ENCODE measurements at places on chromosomes 6 and 20. TPM values are rescaled to one million over a fixed set of nuclear protein-coding genes. Genes with fewer than 3 reads are reported as not detected.
A peak's percentile ranks its signal among the peaks of the same experiment; 100 is the strongest.

The IL17A gene
- total RNA-seq: 0.40 TPM

The KCNQ5 gene
- not detected for total RNA-seq

The NFATC2 gene
- total RNA-seq: 36.4 TPM

The AKAP12 gene
- total RNA-seq: 59.2 TPM

The BPI gene
- 11.5 TPM for total RNA-seq

The ULBP3 gene
- total RNA-seq: not detected

The CRYBG1 gene
- 6.9 TPM for total RNA-seq

The ENPP3 gene
- total RNA-seq: 2.1 TPM

The BEND6 gene
- 10.2 TPM for total RNA-seq

The CGA gene
- not detected for total RNA-seq

The HTR1E gene
- total RNA-seq: 2.1 TPM

The RIPOR2 gene
- total RNA-seq: 59.4 TPM

GRCh38 chr6:144883915-144884314 lies 598.8 kb downstream of the UTRN start:
- DNase-seq: no peak

GRCh38 chr6:25556516-25556915 lies 95.5 kb upstream of the SCGN start:
- DNase-seq: peak; percentile 73

GRCh38 chr6:135267085-135267484 lies 86.0 kb downstream of the MYB start:
- DNase-seq: no peak

DNA sequence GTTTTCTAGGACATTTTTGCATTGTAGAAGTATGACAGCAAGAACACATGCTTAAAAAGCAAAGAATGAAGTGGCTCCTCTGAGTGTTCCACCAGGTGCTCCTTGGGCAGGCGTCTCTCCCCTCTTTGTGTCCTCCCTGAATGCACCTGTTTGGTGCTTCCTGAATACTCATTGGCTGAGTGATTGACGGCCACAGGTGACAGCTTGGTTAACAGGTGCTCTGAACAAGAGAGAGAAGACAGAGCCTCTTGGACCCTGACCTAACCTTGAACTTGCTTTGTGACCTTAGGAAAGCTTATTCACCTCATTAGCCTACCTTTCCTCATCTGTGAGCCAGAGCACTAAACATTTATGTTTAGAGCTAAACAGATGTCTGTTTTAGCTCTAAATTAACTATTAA lies 93.7 kb downstream of the TULP4 start:
- no peak for DNase-seq

DNA sequence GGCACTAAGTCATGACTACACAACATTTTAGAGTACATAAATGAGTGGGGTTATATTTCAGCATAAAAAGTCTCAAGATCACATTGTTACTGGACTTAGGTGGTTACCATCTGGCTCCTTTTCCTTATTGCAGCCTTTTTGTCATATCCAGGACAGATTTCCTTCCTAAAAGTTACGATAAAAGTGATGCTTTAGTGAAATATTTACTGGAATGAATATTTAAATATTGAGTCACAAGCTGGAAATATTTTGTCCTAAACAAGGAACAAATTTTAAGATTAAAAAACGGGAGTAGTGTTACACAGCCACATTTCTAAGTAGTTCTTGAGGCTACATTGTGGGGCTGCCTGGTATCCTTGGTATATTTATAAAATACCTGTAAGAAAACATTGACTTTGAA lies 52.2 kb downstream of the CDC40 start:
- no peak for DNase-seq

GRCh38 chr20:59356662-59357165 lies 56.3 kb downstream of the EDN3 start:
- DNase-seq: no peak

GRCh38 chr20:63858393-63859165 lies 2.7 kb upstream of the ABHD16B start:
- no peak for DNase-seq

DNA sequence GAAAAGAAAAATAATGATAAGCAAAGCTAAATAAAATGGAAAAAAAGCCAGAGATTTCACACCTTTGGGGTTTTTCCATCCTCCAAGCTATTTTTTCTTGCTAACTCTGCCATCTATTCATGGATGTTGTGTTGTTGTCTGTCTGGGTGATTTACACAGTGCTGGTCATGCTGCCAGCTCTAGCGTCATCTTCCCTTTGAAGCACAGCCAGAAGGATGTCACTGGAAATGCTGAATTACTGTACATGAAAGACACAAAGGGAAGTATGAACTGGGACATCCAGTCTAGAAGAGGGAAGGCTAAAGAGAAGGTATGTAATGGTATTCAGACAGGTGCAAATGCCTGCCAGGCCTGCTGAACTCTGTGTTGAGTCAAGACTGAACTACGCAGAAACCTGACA lies 241.9 kb upstream of the STXBP5 start:
- DNase-seq: no peak

- DNase-seq: no peak
These were observed 101.9 kb downstream of the NFATC2 start for GRCh38 chr20:51440589-51440988.

- no peak for DNase-seq
These were observed 172.4 kb downstream of the BCAS1 start for GRCh38 chr20:53897884-53898555.

GRCh38 chr6:132936646-132937045 lies 122.3 kb downstream of the RPS12 start:
- no peak for DNase-seq

DNA sequence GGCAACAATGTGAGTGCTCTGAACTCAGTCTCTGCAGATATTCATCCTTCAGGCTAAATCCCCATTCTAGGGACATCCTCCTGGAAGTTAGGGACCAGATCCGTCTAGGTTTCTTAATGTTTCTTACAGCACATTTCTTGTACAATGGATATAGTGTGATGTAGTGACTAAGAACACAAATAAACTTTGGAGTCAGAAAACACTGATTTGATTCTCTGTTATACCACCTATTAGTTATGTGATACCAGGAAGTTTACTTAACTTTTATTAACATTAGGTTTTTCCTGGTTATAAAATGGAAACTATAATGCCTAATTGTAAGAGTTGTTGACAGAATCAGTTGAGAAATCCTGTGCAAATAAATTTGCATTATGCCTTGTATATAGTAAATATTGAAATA lies 57.6 kb upstream of the KCNQ5 start:
- no peak for DNase-seq

DNA sequence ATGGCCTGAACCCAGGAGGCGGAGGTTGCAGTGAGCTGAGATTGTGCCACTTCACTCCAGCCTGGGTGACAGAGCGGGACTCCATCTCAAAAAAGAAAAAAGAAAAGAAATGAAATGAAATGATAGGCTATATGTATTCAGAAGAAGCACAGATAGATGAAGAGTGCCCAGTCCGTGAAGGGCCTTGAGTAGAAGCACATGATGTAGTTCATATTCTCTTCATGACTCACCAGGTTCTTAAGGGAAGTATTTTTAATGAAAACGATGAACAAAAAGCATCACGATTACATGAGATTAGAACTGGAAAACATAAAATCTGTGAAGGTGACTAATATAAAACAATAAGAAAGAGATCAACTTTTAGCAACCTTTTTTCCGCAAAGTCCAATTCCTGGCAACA lies 29.8 kb downstream of the TPD52L1 start:
- no peak for DNase-seq

- no peak for DNase-seq
These were observed 80.7 kb upstream of the CD83 start for GRCh38 chr6:14036911-14037310.

DNA sequence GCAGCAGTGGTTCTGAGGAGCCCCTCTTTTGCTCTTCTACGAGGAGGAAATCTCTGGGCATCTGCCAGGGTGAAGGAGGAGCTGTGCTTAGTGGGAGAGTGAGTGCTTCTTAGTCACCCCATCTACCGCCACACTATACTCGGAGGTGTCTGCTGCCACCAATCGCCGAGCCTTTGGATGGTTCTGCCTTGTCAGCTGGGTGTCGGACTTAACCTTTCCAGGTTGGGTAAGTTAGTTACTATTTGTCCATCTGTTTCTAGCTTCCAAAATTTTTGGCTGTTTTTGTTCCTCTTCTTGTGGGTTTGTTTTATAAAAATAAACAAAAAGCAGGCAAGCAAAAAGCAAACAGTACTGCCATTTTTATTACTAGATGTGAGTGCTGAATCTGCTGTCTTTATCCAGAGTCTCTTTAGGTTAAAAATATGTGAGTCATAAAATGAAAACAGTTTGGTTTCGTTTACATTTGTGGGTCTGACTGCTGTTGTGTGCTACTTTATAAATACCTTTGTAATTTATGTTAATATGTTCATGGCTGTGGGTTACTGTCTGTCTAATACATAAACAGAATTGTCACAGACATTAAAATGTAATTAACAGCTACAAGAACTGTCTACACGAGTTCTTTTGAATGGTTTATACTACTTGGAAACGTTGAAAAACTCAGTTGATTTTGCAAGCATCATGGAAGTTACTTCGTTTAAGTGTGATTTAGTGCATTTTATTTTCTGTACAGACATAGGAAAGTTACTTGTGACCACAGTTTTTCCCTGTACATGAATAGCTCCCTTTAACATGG lies 89.2 kb downstream of the ARID1B start:
- peak; percentile 33 for DNase-seq

DNA sequence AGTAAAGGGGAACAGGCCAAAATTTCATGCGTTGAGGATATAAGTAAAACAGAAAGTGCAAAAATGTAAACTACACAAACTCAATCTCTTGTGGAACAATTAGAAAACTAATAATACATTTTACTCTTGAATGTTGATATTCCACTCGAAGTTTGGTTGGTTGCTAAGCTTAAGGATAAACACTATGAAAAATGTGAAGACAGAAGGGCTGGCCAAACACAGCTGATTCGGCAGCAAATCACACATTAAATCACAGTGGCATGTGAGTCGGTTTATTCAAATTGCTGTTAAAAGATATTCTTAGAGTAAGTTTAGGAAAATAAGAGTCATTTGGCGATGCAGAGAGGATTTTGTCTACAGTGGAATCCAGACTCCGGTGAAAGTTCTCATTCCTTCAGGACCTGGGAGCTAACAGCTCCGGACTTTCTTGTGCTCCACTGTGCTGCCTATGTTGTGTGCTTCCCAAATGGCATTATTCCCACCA lies 1.4 kb upstream of the EPM2A start:
- DNase-seq: peak; percentile 15

GRCh38 chr20:19047040-19047950 lies 165.1 kb upstream of the SLC24A3 start:
- DNase-seq: peak; percentile 64

DNA sequence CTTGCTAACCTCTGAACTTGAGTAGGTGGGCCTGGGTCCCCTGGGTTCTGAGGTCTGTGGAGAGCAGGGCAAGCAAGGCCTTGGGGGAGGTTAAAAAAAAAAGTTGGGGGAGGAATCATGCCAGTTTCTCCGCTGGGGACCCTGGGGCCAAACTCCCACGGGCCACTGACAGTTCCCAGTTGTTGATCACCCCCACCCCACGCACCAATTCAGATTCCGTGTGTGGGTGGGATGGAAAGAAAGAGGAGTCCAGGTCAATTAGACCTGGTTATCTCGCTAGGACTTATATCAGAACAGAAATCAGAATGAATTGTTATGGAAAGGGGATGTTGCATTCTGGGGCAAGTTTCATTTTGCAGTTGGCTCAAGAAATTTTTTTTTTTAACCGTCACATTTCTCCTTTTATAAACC lies 46.7 kb upstream of the SUPT3H start:
- DNase-seq: no peak

DNA sequence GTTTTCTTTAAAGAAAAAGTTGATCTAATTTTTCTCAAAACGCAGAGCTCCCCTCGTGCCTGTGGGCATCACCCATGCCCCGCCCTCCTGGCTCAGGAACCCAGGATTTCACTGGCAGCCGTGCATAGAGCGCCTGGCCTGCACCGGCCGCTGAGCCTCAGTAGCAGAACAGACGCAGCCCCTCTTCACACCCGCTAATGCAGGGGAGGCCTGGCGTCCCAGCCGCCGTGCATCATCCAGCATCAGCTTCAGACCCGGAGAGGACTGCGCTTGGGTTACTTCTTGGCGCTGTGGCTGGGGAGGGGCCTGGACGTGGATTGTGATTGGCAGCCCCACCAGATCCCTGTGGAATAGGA lies 18.1 kb downstream of the RBM38 start:
- DNase-seq: no peak

DNA sequence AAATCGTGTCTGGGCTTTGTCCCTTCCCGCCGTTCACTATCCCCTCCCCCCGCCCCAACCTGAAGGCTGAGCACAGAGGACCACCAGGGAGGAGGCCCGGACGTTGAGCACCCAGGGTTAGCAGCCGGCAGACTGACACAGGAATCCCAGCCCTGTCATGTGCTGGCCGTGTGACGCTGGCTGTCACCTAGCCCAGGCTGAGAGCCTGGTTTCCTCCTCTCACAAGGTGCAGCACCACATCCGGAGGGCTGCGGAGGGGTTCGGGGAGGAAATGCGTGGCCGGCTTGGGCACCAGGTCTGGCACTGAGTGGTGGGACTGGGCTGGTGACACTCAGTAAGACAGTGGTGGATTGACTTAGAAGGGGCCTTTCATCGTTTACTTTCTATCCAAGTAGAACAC lies 4.6 kb upstream of the LSM14B start:
- DNase-seq: no peak

- DNase-seq: no peak
These were observed 38.3 kb upstream of the PRSS16 start for GRCh38 chr6:27209196-27209595.

DNA sequence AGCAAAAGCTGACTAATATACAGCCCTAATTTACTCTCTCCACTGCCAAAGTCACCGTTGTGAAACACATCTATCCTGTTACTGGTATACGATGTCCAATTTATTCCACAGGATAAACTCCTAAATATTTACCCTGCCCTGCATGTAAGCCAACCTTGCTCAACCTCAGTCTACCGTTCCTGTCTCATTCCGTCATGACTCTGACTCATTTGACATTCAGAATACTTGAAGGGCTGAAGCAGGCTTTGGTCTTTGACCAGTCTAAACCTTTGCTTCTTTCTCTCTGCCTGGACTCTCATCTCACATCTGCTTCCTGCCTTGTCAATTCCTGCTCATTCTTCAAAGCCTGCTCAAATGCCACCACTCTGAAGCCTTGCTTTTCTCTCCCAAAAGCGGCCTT lies 157.5 kb downstream of the SCP2D1 start:
- no peak for DNase-seq

DNA sequence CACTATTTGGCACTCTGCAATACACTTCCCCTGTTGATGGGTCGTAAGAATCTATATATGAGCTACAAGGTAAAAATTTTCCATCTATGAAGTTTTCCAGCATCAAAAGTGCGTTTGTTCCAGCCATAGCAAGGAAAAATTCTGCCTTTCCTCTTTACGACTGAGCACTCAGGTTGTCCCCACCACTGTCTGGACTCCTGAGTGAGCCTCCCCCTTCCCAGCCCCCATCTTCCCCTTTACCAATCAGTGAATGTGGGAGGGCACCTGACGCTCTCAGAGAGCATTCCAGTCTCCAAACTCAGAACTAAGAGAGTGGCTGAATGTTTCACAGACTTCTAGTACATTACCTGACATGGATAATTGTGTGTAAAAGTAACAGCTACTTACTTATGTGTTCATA lies at the start of gene ALDH8A1:
Gene ALDH8A1 (minus strand): TSS at position 175 of the 400 bp plus-strand sequence. CDS start 48 bp downstream, at position 127.
- no peak for DNase-seq

DNA sequence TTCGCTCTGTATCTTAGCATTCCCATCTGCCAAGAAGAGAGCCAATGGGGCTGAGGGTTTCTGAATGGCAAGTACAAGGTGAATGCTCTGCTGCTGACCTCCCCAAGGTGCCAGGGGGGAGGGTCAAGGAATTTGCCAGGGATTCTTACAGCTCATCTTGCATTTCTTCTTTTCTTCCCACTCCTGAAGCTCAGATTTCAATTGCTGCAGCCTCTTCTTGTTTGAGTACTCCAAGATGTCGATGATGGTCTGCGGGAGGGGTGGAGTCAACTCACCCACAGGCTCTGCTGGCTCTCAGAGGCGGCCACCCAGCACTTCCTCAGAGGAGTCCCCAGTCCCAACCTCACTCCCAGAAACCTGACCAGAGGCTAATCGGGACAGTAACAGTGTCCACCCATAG lies 12.4 kb downstream of the C20orf96 start:
- no peak for DNase-seq
